ENCODE measurements at places on chromosomes 5 and 9. TPM values are rescaled to one million over a fixed set of nuclear protein-coding genes. Genes with fewer than 3 reads are reported as not detected.

DNA sequence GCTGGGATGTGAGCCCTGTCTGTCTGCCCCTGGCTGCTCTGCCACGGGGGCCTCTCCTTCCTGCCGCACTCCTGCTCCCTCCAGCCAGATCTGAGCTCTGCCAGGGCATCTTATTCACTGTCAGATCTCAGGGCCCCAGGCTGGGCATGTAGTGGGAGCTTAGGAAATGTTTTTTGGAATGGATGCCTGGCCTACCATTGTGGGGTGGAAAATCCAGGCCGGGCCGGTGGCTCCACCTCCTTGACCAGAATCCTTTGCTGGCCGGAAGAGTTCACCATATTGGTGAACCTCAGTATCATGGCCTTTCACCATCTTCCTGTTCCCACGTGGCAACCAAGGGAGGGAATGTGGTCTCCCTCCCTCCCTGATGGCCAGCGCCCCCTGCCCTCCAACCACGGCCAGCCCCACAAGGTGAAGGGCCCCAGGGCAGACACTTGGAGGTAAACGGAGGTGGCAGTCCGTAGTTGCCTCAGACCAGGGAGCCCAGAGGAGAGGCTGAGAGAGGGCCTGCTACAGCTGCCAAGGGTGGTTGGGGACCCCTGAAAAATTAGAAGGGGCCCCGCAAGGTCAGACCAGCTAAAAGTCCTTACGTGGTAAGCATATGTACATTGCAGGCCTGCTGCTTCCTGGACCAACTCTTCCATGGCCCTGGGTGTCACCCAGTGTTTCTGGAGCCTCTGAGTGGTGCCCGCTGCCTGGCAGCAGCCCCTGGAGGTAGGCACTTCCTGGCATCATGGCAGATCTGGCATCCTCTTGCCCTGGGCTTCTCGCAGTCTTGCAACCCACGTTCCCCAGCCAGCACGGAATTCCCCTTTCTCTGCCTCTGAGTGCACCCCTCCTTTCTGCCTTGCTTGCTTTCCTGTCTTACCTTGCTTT lies 153.3 kb downstream of the RGS3 start:
- H3K4me1 ChIP-seq: peaks cover 27% of the 10 kb centered on the region
- no peaks in the 10 kb centered on the region for H3K36me3 ChIP-seq
- H3K27ac ChIP-seq: no peak overlapping the region
- no peak overlapping the region for H3K4me3 ChIP-seq

PDZD2 gene
- total RNA-seq: 7.5 TPM

C9orf153 gene
- not detected for total RNA-seq

DNA sequence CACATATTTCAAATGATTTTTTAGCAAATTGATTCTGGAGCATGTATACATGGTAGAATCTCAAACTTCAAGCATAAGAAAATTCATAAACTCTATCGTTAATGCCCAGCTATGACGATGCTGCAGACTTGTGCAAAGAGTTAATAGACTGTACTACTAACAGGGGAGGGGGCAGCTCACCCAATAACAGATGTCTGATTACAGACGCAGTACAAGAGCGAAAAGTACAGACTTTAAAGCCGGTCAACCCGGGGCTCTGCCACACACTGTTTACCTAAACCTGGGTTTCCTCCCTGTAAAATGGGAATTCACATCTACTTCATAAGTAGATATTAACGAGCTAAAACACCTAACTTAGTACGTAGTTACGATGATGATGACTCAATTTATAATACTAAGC lies 651 bp downstream of the TRIM23 start:
- DNase-seq: no peak
- peaks cover 3% of the 10 kb centered on the region for H3K36me3 ChIP-seq
- peak overlapping the region; percentile 36 for H3K27ac ChIP-seq
- H3K27me3 ChIP-seq: no peaks in the 10 kb centered on the region
- peak overlapping the region; percentile 99 for H3K4me3 ChIP-seq
- H3K4me1 ChIP-seq: peaks cover 14% of the 10 kb centered on the region

CD14 gene
- 0.63 TPM for total RNA-seq

CDKN2B gene
- 0.73 TPM for total RNA-seq

TAF11L2 gene
- not detected for total RNA-seq

GRCh38 chr5:129541648-129542251 lies 81.7 kb downstream of the ADAMTS19 start:
- peaks cover 18% of the 10 kb centered on the region for H3K36me3 ChIP-seq
- H3K27me3 ChIP-seq: no peaks in the 10 kb centered on the region
- peaks cover 8% of the 10 kb centered on the region for H3K4me1 ChIP-seq
- no peak for DNase-seq
- no peak overlapping the region for H3K27ac ChIP-seq

- H3K27me3 ChIP-seq: no peaks in the 10 kb centered on the region
- H3K4me3 ChIP-seq: no peak overlapping the region
- no peak for DNase-seq
- no peak overlapping the region for H3K27ac ChIP-seq
Observed at GRCh38 chr5:131536850-131537448, 98.1 kb downstream of the RAPGEF6 start.

DNA sequence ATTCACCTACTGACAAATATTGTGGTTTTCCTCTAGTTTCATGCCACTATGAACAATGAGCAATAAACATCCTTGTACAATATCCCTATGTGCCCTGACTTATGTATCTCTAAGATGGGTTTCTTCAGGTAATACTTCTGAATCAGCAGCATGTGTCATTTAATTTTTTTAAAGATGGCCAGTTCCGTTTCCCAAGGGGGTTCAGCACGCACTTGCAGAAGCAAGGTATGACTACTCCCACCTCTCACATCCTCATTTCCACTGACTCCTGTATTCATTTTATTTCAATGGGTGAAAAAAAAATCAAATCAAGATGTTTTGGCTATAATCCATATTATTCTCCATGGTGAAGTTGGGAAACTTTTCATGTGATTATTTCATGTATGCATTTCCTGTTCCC lies 14.7 kb upstream of the ADAMTS19 start:
- no peaks in the 10 kb centered on the region for H3K27me3 ChIP-seq
- H3K27ac ChIP-seq: no peak overlapping the region
- H3K4me3 ChIP-seq: no peak overlapping the region
- H3K4me1 ChIP-seq: peaks cover 10% of the 10 kb centered on the region
- no peaks in the 10 kb centered on the region for H3K36me3 ChIP-seq

DNA sequence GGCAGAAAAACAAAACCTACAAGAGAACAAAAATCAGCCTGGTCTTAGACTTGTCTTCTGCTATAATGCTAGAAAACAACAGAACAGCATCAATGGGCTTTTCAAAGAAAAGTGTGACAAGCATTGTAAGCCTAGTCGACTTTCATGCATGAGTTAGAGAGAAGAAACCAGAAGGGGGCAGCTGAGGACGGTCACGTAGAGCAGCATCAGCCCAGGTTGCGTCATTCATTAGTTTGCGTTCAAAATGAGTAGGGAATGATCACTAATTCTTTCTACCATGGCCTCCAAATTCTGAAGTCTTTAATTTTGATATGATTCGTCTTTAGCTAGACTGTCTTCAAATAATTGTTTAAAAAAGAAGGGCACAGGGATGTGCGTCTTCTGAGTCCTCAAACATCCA lies 4.7 kb upstream of the ISCA1 start:
- H3K27me3 ChIP-seq: peaks cover 9% of the 10 kb centered on the region
- no peaks in the 10 kb centered on the region for H3K36me3 ChIP-seq
- peak; percentile 41 for DNase-seq
- peaks cover 45% of the 10 kb centered on the region for H3K4me1 ChIP-seq

ZFR gene
- 65.7 TPM for total RNA-seq

- peak overlapping the region; percentile 26 for H3K27ac ChIP-seq
- no peaks in the 10 kb centered on the region for H3K27me3 ChIP-seq
- peaks cover 47% of the 10 kb centered on the region for H3K4me1 ChIP-seq
- no peak for DNase-seq
- H3K4me3 ChIP-seq: no peak overlapping the region
Observed at GRCh38 chr9:8823131-8823895, 1023.7 kb upstream of the DMAC1 start.

ST8SIA4 gene
- total RNA-seq: 1.3 TPM

- no peak for DNase-seq
- H3K4me3 ChIP-seq: no peak overlapping the region
- no peaks in the 10 kb centered on the region for H3K27me3 ChIP-seq
Observed at GRCh38 chr5:153970496-153970895, 68.2 kb downstream of the FAM114A2 start.

DNA sequence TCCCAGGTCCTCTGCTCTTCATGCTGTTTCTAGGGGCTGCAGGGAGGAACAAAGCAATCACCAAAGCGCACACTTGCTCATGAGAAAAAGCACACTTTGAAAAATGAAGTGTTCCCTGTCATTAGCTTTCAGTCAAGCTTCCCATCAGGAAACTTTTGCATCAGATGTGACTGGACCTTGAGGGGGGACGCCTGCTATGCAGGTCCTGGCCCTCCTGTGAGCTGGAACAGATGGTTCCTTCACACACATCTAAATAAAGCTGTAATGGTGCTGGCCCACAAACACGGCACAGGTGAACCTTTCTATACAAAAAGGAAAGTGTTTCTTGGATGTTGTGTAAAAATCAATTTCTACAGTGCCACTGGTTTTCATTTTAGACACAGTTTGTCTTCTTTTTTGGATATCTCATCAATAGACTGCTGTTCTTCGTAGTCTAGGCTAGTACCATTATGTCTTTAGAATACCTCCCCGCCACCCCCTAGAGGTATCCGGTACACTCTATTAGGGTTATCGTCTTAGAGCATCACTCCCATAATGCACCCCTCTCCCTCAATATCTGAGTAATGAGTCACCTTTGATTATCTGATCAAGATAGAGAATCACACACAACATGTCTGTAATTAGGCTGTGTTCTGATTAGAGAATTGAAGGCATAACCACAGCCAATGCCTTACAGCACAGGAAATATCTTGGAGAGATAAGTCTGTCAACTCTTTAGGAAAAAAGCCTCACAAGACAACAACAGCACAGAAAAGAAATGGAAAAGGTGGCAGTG lies 266.3 kb downstream of the TLR4 start:
- H3K4me1 ChIP-seq: no peaks in the 10 kb centered on the region
- H3K27me3 ChIP-seq: no peaks in the 10 kb centered on the region

DNA sequence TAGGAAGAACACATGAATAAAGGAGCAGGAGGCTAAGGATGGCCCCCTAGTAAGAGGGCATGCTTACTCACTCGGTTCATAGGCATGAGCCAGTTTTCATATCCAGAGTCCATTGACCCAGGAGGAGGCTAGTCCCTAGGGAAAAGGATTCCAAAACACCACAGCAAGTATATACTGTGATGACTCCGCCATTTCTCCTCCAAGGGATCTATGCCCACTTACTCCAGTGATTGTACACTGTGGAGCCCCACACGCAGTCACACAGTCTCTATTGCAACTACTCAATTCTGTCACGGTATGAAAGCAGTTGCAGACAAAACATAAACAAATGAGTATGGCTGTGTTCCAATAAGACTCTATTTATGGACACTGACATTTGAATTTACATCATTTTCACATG lies 117.7 kb upstream of the ALDH1B1 start:
- peaks cover 12% of the 10 kb centered on the region for H3K4me1 ChIP-seq
- H3K36me3 ChIP-seq: no peaks in the 10 kb centered on the region
- no peak overlapping the region for H3K4me3 ChIP-seq
- no peak for DNase-seq

SV2C gene
- 0.05 TPM for total RNA-seq

DNA sequence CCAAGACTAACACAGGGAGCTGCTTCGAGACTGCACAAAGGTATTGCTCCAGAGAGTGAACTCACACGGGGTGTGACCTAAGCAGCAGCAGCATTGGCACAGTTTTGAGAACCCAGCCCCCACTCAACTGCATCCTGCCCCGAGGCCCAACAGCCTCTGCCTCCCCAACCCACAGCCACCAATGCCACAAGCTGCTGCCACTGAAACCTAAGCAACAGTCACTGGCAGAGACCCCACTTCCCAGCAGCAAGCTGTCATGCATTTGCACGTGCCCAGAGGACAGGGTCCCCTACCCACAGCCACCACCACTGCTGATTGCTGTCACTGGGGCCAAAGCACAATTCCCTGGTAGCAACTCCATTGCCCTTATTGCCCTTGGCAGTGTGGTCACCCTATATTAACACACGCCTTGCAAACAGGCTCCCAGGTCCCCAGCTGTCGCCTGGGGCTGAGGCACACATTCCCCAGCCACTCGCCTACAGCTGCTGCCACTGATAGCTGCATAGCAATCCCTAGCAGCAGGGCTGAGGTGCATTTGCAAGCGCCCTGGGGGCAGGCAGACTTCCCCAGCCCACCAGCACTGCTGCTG lies 141.0 kb downstream of the AGTPBP1 start:
- H3K27ac ChIP-seq: no peak overlapping the region
- H3K36me3 ChIP-seq: no peaks in the 10 kb centered on the region
- peaks cover 29% of the 10 kb centered on the region for H3K4me1 ChIP-seq
- DNase-seq: peak; percentile 69
- H3K4me3 ChIP-seq: no peak overlapping the region

- peaks cover 6% of the 10 kb centered on the region for H3K36me3 ChIP-seq
- no peak overlapping the region for H3K4me3 ChIP-seq
- no peak for DNase-seq
Observed at GRCh38 chr9:78502566-78502965, 205.6 kb downstream of the PSAT1 start.

FOXD4 gene
- 0.21 TPM for total RNA-seq

- H3K27ac ChIP-seq: no peak overlapping the region
- H3K4me1 ChIP-seq: peaks cover 35% of the 10 kb centered on the region
- H3K27me3 ChIP-seq: peaks cover 25% of the 10 kb centered on the region
- peaks cover 33% of the 10 kb centered on the region for H3K36me3 ChIP-seq
- peak overlapping the region; percentile 99 for H3K4me3 ChIP-seq
Observed at GRCh38 chr9:21804331-21804730, 1.9 kb downstream of the MTAP start.

- H3K36me3 ChIP-seq: peaks cover 29% of the 10 kb centered on the region
- no peak for DNase-seq
- H3K27ac ChIP-seq: no peak overlapping the region
- no peak overlapping the region for H3K4me3 ChIP-seq
- H3K27me3 ChIP-seq: no peaks in the 10 kb centered on the region
Observed at GRCh38 chr5:140707812-140708211, 7.6 kb downstream of the ZMAT2 start.

DNA sequence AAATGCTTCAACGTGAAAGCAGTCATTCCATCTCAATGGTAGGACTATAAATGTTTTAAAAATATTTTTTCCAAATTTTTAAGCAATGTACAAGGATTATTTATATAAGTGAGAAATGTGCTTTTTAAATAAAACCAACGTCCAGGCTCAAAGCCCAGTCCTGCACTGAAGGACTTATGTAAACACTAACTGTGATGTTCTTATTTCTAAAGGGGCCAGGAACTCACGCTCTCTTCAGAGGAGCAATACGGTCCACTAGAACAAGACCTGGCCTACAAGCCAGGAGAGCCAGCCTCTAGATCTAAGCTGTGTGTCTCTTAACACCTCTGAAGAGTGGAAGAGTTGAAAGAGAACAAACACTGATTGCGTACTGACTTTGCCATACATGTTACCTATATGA lies 12.1 kb downstream of the TTLL11 start:
- DNase-seq: no peak
- no peak overlapping the region for H3K27ac ChIP-seq
- H3K4me3 ChIP-seq: no peak overlapping the region
- H3K4me1 ChIP-seq: no peaks in the 10 kb centered on the region
- no peaks in the 10 kb centered on the region for H3K36me3 ChIP-seq
